ENCODE measurements at places on chromosomes 13 and 19.

DNA sequence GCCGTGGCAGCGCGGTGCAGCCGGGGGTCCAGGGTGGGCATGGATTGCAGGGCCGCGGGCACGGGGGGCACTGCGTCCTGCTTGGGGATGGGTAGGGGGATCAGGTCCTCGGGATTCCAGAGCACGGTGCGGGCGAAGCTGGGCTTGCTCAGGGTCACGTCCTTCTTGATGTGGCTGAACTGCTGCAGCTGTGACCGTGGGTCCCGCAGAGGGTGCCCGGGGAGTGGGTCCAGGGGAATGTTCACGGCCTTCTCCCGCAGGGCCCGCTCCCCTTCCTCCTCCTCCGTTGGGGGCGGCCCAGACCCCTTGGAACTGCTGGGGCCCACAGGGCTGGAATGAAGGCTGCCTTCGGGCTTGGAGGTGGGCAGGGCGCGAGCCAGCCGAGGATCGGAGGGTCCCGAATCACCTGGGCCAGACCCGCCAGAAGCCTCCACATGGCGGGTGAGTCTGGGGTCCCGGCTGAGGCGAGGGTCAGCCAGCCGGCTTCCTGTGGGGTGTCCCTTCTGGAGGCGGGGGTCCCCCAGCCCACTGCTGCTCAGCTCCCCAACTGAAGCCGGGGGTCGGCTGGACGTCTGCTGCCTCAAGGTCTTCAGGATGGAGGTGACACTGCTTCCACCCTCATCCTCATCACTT lies 18.9 kb upstream of the TMEM160 start:
- no peak for DNase-seq

- DNase-seq = peak; percentile 6
Observed at GRCh38 chr19:52935434-52935833, 12.2 kb upstream of the ZNF888 start.

DNA sequence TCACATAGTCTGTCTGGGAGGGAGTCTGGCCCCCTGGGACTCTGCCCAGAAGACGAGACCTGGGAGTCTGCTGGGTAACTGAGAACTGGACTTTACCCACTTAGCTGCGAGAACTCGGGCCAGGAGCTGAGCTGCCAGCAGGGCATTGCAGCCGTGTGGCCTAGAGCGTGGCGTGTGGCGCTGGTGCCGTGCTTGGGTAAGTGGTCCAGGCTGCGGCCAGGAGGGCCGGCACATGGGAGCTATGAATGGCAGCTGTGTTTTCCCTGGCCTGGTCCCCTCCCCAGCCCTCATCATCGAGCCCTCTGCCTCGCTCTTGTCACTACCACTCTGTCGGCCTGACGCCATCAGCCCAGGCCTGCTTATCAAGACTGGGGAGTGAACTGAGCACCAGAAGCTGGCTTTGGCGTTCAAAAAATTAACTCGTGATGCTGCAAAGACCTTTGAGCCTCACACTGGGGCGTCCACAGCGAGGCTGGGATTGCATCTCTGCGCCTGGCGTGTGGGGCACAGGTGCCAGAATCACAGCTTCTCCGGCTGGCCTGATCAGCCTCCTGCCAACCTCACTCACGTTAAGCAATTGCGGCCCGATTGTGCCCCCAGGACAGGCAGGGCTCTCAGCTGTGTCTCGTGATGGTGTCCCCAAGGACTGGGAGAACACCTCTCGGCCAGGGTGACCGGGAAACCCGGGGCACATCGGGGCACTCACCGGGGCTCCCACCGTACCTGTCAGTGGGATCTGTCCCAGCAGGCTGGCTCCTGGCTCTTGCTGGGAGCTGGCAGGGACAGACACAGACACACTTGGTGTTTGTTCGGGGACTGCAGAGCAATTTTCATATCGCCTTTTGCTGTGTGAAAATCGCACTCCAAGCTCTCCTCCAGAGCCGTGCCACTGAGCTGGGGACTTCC lies 85.9 kb downstream of the KDM4B start:
- DNase-seq = no peak

DNA sequence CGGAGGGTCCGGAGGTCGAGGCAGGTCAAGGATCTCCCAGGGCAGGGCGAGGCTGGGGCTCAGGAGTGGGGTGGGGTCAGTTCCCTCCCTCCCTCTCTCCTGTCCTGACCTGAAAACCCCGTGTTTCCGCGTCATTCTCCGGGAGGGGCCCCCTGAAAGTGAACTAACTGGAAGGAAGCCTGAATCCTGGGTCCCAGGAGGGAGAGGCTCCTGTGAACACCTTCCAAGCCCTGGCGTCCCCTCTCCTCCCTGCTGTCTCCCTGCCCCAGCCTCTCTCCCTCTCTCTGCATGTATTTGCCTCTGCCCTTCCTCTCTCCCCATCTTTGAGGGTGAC lies 741 bp upstream of the CADM4 start:
- no peak for DNase-seq

- DNase-seq = peak; percentile 39
Observed at GRCh38 chr13:92317066-92317465, 909.5 kb upstream of the GPC6 start.

DNA sequence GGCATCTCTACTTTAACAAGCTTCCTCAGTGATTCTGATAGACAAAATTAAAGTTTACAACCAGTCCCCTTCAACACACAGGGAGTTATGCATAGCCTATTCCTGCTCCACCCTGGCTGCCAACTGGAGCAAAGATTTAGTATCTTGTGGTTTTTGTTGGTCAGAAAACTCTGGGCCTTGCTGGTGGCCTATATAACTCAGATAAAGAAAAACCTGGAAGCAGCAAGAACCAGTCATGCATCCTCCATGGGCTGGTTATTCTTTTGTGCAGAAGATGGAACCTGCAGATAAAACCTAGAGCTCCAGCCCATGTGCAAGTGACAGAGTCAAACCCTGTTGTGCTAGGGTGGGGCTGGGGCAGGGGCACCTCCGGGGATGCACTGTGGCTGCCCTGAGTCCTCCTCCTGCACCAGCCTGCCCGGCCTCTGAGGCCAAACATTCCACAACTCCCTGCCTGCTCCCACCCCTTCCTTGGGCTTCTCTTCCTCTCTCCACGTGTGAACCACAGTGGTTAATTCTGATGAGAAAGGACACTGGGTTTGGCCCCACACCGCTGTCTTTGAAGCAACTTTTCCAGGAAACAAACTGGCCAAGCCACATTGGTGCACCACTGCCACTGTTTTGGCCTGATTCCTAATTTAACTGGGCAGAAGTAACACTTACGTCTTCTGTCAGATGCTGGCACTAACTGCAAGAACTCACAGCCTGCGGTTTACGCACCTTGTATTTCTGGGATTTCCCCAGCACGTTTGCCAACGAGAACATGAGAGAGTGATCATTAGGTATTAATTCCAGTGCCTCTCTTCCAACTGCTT lies 23.3 kb upstream of the GGACT start:
- no peak for DNase-seq

GRCh38 chr19:39078436-39079200 lies 5.5 kb upstream of the ACP7 start:
- DNase-seq = peak; percentile 79

DNA sequence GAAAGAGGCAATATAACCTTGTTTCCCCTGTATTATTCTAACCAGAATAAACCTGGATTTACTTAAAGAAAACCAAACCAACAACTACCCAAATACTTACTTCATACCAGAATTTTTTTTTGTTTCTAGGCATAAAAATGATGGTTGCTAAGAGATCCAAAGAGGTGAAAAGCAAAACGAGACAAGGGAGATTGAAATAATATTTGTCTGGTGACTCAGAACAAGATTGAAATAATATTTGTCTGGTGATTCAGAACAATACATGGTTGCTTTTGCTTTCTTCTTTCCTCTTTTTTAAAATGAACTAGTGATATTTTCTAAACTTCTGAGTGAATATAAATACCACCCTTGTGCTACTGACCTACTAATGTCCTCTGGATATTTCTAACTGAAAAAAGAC lies 592.9 kb downstream of the KCTD12 start:
- DNase-seq = peak; percentile 4
